ENCODE measurements at places on chromosomes 7 and 10.

GRCh38 chr7:151793531-151793951 is 83.4 kb downstream of the PRKAG2 start:
- no peak for DNase-seq

GRCh38 chr7:151735851-151736402 is 141.0 kb downstream of the PRKAG2 start:
- no peak for DNase-seq

GRCh38 chr7:7221599-7222038 is 39.3 kb downstream of the C1GALT1 start:
- DNase-seq = peak; percentile 7

DNA sequence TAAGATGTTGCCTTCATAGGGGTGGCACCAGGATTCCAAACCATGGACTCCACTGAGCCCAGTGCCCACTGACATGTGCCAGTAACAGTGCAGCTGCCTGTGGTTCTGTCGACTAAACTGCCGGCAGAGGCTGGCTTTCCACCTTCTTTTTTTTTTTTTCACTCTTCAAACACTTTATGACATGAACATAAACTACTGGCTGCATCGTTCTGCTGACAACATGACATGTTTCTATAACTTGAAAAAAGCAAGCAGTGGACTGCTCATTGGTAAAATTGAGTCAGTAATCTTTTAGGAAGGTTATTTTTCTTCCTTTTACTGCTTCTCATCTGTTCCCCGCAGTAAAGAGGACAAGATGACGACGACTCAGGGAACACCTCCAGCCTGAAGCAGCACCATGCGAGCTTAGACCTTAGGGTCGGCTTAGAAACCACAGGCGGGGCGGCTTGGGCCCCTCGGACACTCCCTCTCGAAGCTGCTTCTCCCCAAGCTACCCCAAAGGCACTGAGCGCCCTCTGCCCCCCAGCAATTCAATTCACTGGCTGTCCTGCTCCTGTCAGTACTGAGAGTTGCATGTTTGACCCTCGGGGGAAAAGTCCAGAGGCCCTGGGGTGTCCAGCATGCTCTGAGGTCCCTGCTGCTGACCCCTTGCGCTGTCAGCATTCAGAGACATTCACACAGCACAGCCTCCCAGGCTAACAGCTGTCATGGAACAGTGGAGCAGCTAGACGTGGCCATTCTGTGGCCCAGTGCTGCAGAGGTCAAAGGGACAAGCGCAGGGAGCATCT is 112.5 kb downstream of the EGFR start:
- no peak for DNase-seq

DNA sequence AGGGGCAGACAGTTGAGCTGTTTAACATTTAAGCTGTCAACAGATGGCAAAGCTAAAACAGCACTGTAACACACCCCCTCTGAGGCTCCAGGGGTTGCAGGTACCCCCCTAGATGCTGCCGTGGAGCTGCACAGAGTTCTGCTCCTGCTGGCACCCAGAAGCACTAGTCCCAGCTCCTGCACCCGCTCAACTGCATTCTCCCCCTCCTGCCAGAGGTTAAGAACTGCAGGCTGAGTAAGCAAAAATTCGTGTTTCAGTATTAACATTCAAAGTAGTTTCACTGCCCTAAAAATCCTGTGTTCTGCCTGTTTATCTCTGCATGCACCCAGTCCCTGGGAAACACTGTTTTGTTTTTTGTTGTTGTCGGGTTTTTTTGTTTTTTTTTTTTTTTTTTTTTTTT is 790.8 kb upstream of the KCND2 start:
- DNase-seq = peak; percentile 58

Data from SK-N-DZ (cell line).